Activated CD8-positive, alpha-beta memory T cell treated with anti-CD3 and anti-CD28 coated beads, Interleukin-2, amount 10 ng/mL, durations not matched to agents 7 days and 5 days (primary cell): ENCODE measurements at places on chromosomes 7 and 10. TPM values are rescaled to one million over a fixed set of nuclear protein-coding genes. Genes with fewer than 3 reads are reported as not detected.

DNA sequence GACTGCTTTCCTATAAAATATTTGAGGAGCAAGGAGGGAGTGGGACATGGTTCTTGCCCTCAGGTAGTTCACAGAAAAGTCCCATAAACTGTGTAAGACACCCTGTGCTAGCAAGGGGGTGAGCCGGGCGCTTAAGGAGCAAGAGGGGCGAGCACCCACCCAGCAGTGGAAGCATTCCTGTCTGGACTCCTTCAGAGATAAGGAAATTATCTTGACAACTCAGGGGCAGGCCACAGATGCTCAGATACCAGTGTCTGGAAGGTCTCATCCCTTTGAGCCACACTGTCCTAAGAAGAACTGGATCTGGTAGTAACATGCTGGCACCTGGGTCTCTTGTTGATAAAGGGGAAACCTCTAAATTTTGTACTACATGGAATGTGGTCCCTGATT lies 54.1 kb downstream of the DAGLB start:
- H3K4me1 ChIP-seq, result peaks cover 39% of the 10 kb centered on the region
- no peaks in the 10 kb centered on the region for H3K27me3 ChIP-seq
- peak overlapping the region; percentile 81 for H3K27ac ChIP-seq
- peaks cover 35% of the 10 kb centered on the region for H3K36me3 ChIP-seq

INA gene
- total RNA-seq, result 0.70 TPM

DNA sequence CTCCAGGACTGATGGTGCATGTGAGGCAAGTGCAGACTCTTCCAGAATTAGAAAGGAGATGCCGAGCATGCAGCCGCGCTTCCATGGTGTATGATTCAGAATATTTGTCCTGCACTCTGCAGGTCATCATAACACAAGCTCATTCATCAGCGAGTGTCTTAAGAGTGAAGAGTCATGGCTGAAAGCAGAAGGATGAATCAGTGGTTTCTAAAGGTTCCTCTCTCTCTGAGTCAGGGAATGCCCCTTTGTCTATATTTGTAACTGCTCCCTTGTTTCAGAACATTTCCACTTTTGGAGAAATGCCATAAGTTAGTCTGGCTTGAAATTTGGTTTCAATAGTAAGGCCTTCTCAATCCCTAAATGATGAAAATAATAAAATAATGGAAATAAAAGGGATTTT lies 52.3 kb downstream of the HECW1 start:
- no peak overlapping the region for H3K27ac ChIP-seq
- peaks cover 6% of the 10 kb centered on the region for H3K27me3 ChIP-seq
- H3K4me3 ChIP-seq, result no peak overlapping the region
- no peaks in the 10 kb centered on the region for H3K36me3 ChIP-seq
- H3K4me1 ChIP-seq, result no peaks in the 10 kb centered on the region

- no peak overlapping the region for H3K4me3 ChIP-seq
- no peaks in the 10 kb centered on the region for H3K27me3 ChIP-seq
- H3K36me3 ChIP-seq, result no peaks in the 10 kb centered on the region
- DNase-seq, result no peak
Observed at GRCh38 chr10:43211431-43212042, 55.3 kb downstream of the RASGEF1A start.

- H3K27ac ChIP-seq, result no peak overlapping the region
- H3K36me3 ChIP-seq, result no peaks in the 10 kb centered on the region
- H3K4me1 ChIP-seq, result peaks cover 40% of the 10 kb centered on the region
- H3K27me3 ChIP-seq, result peaks cover 72% of the 10 kb centered on the region
Observed at GRCh38 chr7:23472046-23472445, 1.8 kb upstream of the IGF2BP3 start.

- H3K27ac ChIP-seq, result no peak overlapping the region
- H3K4me1 ChIP-seq, result no peaks in the 10 kb centered on the region
- H3K27me3 ChIP-seq, result peaks cover 4% of the 10 kb centered on the region
- no peak overlapping the region for H3K4me3 ChIP-seq
- H3K36me3 ChIP-seq, result no peaks in the 10 kb centered on the region
Observed at GRCh38 chr10:45034301-45034700, 33.6 kb downstream of the ZNF22 start.

HECTD2 gene
- 6.8 TPM for total RNA-seq

GRCh38 chr10:110755781-110756180 lies 111.6 kb downstream of the RBM20 start:
- H3K27ac ChIP-seq, result no peak overlapping the region
- H3K4me1 ChIP-seq, result peaks cover 32% of the 10 kb centered on the region
- H3K36me3 ChIP-seq, result peaks cover 5% of the 10 kb centered on the region
- DNase-seq, result no peak
- peaks cover 6% of the 10 kb centered on the region for H3K27me3 ChIP-seq

DNA sequence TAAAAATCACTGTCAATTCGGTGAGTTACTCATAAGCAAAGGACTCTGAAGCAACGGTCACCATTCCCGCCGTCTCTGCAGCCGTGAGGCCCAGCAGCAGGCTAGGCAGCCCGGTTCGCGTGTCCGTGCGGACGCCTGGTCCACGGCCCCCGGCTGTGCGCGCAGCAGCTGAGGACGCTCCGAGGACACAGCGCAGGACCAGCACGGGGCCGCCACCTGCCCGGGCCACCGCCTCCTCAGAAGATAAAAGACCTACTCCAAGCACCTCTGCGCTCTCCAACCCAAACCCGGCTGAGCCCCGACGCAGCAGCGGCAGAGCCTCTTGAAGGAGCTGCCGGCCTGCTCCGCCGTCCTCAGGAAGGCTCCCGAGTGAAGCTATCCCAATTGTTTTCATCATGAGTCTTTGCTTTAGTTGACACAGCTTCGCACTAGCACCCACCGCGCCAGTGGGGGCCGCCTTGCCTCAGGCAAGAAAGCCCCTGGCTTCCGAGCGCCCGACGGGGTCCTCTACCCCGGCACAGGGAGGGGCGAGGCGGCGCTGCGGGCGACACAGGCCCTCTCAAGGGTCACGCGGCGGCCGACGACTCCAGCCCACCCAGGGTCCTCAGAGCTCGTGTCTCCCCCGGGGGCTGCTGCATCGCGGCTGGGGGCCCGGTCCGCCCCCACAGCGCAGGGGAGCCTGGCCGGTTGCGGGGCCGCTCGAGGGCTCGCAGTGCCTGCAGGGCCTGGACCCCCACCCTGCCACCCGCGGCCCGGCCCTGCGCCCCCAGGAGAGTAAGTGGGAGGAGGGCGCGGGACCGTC lies 16.9 kb upstream of the GPR146 start:
- H3K27me3 ChIP-seq, result no peaks in the 10 kb centered on the region
- H3K27ac ChIP-seq, result peak overlapping the region; percentile 69
- peak overlapping the region; percentile 75 for H3K4me3 ChIP-seq
- H3K4me1 ChIP-seq, result peaks cover 20% of the 10 kb centered on the region
- no peak for DNase-seq

PLA2G12B gene
- not detected for total RNA-seq

DNA sequence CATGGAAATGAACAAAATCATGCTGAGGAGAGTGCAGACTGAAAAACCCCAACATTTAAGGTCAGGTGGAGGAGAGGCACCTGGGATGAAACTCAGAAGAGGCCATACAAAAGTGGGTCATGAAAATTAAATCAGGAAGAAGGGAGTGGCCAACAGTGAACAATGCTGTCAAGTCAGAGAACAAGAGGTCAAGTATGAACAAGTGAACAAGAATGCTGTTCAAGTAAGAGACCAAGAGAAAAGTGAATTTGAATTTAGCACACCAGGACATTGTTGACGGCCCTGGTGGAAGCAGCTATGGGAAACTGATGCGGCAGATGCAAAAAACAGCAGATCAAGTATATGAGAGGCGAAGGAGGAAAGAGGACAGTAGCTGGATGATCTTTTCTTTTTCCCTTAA lies 7.9 kb downstream of the CEP41 start:
- DNase-seq, result no peak
- H3K27me3 ChIP-seq, result no peaks in the 10 kb centered on the region
- H3K4me1 ChIP-seq, result peaks cover 11% of the 10 kb centered on the region
- peaks cover 13% of the 10 kb centered on the region for H3K36me3 ChIP-seq
